ENCODE measurements at places on chromosomes 16 and 17.

GRCh38 chr17:52524096-52524637 lies 365.7 kb upstream of the CA10 start:
- DNase-seq, result no peak

DNA sequence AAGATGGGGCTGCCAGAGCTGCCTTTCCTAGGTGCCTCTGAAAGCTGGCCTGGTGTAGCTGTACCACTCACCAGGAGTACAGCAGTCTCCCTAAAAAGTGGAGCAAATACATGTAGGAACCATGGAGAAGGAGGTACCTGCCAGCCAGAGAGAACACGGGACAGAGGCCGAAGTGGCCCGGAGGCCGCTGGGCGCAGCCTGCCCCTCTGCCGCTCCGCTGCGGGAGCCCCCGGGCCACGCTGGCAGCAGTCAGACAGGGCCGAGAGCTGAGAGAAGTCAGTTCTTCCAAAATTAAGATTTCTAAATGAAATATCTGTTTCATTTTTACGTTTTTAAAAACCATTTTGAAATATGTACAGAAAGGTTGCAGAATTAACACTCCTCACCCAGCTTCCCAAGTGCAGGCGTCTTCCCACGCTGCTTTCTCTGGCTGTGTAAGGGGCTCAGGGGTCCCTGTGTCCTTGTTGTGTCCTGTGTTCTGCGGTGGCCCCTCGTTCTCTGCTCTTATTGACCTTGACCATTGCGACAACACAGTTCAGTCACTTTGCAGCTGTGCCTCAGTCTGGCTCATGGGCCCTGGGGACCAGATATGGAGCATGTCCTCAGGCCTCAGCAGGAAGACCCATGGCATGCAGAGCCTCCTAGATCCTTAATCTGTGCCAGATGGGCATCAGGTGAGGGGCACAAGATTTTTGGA lies 5.0 kb downstream of the MAPK8IP3 start:
- no peak for DNase-seq

GRCh38 chr16:56916571-56917403 lies 15.2 kb upstream of the HERPUD1 start:
- DNase-seq, result no peak

- no peak for DNase-seq
Observed at GRCh38 chr17:70422862-70423261, 253.5 kb downstream of the KCNJ2 start.

DNA sequence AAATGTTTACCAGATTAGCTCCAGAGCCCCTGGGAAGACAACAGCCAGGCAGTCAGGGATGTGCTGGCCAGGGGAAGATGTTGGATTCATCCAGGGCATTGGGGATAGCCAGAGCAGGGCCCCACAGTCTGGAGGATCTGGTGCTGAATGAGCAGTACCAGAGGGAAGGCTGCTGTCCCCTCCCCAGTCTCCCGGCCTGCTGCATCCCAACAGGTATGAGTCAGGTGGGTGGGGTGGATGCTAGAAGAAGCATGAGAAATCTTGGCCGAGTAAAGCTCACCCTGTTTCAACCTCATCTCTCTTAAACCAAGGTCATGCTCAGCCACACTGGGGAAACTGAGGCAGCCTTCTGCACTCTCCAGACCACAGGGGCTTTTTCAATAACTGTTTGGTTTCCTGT lies 71.9 kb upstream of the SEC14L1 start:
- no peak for DNase-seq

Measured in AG04449 (cell line).